ENCODE measurements at places on chromosomes 2 and 18.

GRCh38 chr2:100940766-100941645 lies 61.1 kb upstream of the RPL31 start:
- DNase-seq, result peak; percentile 55

DNA sequence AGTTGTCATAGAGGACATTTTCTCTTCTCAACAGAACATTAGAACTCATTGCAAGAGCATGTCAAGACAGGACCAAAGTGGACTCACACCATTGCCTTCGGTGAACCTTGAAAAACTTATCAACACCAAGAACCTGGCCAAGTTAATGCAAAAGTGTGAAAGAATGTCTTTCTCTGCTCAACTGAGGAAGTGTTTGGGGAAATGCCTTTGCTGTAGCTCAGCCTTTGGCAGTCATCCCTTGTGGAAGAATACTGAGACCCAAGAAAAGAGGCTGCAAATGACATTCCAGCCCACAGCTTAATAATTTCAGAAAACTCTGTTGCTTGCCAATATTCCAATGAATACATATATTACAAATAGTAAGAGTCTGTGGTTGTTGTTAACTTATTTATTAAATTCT lies 728.8 kb upstream of the PIK3C3 start:
- DNase-seq, result no peak

DNA sequence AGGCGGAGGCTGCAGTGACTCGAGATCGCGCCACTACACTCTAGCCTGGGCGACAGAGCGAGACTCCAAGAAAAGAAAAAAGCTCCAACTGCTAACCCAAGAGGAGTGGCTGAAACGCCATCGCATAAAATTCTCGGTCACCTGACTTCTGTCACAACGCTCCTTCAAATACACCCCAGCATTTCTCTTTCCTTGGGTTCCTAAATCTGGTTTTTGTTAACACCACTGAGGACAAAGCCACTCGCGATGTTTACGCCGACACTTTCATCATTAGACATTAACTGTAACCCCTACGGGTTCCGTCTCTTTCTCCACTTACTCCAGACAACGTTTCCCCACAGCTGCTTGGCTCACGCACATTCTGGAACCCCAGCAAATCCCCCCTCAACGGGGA lies 679 bp downstream of the CLK1 start:
- peak; percentile 56 for DNase-seq

DNA sequence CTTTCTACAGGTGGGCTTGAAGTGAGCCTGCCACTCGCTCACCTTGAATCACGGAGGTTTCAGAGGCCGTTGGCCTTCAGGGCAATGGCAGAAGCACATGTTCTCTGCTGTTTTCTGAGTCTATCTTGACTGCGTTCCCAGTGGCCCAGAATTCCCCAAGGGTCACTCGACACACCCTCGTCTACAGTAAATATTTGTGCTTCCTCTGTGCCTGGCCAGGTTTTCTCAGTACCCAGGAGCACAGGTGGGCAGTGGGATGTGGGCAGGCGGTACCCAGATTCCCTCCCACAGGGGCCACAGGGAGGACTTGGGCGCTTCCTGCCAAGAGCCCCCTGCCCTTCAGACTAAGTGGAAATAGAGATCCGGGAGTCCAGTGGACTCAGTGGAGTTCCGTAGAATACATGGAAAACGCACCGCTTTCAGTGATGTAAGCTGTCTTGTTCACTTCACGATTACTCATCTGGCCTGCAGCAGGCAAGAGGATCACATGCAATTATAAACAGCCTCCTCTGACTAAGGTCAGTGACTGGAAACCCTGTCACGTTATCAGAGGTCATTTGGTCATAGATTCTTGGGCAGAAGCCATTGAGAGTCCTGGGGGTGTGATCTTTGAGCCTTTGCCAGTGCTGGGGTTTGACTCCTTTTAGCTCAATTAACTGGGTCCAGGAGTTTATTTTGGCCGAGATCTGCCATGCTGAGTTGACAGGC lies 179.8 kb downstream of the NEDD4L start:
- no peak for DNase-seq
